PC-9 (cell line): ENCODE measurements at places on chromosomes 4 and X. TPM values are rescaled to one million over a fixed set of nuclear protein-coding genes. Genes with fewer than 3 reads are reported as not detected.

ZFP42 gene
- total RNA-seq, result not detected in 2 replicates

GRCh38 chr4:1113311-1114009 lies at the start of gene RNF212:
RNF212 (minus strand) TSS chr4:1113564; CDS start chr4:1113464, 100 bp downstream.
- DNase-seq, result peak; percentile 27

GRCh38 chrX:18875256-18875878 lies 108.5 kb downstream of the PHKA2 start:
- no peak for DNase-seq

- DNase-seq, result no peak
These were observed 36.6 kb upstream of the PTPN13 start for GRCh38 chr4:86557526-86557925.

DNA sequence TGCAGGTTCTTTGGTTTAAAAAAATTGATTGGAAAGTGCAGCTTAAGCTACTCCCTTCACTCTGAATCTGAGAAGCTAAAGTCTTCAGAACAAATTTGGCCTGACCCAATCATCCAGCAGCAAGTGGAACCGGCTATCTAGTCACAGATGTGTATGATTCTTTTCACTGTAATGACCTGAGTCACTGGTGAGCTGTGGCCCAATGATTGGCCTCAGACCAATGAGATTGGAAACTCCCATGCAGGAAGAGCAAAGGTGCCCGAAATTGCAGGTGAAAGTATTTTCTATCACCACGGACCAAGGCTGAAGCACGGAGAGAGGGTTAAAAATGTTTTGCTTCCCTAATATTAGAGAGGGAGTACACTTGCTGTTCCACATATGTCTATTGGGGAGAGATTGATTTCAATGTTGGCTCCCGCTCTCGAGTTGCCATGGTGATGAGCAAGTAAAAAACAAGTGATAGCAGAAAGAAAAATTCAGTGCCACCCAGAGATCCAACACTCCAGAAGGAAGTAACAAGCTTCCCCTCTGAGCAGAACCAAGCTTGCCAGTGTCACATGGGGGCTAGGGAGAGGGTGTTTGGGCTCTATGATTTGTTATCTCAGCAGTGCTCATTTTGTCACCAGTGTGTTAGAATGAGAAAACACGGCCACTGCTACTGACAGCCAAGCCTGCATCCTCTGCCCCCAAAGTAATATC lies 11.2 kb downstream of the RIPPLY1 start:
- DNase-seq, result no peak

DNA sequence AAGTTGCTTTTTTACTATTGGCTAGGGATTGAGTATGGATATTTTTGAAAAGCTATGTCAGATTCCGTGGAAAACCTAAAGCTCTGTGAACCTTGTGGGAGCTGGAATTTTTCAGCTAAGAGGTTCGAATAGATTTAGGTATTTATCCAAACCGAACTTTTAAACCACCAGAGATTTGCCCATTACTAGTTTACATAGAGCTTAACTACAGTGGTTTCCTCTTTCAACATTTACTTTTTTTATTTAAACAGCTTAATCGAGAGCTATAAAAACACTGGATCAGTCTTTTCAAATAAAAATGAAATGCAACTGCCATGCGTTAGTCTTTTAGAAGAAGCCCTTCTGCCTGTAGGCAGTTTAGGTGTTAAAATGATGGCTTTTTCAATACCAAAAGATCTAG lies 377.0 kb downstream of the RPA4 start:
- DNase-seq, result no peak

SSX4 gene
- total RNA-seq, result not detected in 2 replicates

DNA sequence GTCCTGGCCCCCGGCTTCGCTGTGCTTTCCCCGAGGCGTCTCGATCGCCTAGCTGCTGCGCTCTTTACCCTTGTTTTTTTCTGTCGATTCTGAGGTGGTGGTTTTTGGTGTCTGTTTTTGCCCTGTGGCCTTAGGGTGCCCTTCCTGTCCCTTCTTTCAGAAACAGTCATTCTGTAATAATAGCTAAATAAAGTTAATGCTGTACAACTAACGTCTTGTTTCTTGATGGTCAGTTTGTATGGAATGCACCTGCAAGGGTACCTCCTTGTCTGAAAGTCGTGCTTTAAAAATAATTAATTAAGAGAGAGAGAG lies 686 bp downstream of the FIP1L1 start:
- DNase-seq, result no peak

TXK gene
- 1.4 and 2.6 TPM in 2 replicates for total RNA-seq

DNA sequence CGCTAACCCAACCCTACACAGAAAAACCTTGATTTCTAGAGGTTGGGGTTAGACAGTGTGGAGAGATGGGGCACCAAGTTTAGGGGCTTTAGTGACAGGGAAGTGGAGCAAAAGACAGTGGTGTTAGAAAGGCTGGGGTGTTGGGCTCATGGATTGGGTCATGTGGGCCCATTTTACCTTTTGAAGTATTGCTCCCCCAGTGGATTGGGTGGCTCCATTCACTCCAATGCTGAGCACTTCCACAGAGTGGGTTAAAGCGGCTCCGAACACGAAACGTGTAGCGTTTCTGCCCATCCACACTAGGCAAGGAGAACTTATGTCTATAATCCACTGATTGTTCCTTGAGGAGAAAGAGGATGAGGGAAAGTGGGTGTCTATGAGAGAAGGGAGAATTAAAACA lies 2.3 kb downstream of the IL2RG start:
- no peak for DNase-seq

DNA sequence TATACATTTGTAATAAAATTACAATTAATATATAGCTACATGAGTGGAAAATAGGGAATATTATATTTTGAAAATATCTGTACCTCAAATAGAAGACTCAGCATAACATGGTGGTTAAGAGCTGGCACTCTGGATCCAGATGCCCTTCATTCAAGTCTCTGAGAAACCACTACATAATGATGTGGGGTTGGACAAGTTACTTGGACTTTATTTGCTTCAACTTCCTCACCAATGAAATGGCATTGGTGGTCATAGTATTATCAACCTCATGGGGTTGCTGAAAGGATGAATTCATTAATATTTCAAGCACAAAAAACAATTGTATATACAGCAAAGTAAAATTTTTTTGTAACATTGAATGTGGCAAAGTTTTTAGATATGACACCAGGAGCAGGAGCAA lies 46.4 kb upstream of the UGT2B7 start:
- no peak for DNase-seq

- no peak for DNase-seq
These were observed 108.9 kb upstream of the NHS start for GRCh38 chrX:17266136-17266535.

MAGEB17 gene
- total RNA-seq, result not detected in 2 replicates

GRCh38 chrX:150547375-150548115 lies 20.9 kb upstream of the MTM1 start:
- no peak for DNase-seq

DNA sequence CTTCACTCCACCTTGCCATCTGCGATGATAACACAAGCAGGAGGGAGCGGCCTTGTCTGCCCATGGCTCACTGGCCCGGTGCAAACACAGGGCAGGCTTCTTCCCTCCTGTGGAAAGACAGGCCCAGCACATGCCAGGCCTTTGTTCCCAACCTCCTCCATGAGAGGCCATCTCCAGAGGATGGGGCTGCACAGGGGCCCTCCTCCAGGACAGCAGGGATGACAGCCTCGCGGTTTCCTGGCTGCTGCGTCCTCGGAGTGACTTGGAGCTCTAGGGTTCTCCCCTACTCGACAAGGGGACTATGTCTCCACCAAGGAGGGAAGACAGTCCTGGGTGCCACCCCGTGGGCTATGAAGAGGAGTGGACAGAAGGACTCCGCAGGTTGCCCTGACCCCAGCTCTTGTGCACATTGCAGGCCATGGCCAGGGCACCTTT lies 21.8 kb downstream of the RNF212 start:
- DNase-seq, result no peak

DNA sequence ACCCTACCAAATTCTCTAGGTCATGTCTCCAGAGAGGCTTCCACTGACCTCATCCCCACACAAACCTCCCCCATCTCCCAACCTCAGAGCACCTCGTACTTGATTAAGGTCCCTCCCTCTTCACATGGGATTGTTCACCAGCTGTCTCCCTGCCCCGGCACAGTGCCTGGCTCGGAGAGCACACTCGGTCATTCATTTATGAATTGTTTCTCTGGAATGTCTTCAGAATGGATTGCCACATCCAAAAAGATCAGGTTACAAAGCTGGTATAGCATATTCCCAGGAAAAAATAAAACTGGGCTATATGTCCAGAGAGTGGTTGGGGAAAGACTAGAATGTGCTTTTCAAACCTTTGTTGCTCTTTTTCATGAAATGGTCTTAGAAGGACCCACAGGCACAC lies 21.6 kb downstream of the JAKMIP1 start:
- DNase-seq, result no peak

DNA sequence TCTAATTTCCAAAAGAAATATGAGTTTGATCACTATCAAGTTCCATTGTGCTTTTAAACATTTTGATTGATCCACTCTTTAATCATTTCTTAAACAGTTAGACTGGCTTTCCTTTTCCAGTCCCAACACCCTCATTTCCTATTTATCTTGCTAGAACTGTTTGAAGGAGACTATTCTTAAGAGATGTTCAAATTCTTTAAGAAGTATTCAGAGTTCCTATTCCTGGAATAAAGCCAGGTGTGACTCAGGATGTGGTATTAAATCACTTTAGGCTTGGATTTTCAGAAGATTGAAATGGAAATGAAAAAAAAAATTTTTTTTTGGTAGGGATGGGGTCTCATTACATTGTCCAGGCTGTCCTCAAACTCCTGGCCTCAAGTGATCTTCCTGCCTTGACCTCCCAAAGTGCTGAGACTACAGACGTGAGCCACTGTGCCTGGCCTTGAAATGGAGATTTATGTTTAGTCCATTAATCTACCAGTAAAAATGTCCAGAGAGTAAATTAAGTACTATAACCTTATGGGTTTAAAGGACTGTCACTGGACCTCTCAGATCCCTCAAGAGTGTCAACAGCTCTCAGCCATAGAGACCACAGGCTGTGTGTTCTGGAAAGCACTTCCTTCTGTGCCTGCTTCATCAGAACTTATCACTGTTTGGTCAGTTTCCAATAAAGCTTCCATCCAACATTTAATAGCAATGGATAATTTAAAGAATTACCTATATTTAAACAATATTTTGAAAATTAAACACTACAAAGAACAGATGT lies 90.7 kb downstream of the CDS1 start:
- DNase-seq, result peak; percentile 58

STPG2 gene
- 0.35 TPM in 1 of 2 replicates, not detected in the other for total RNA-seq

- no peak for DNase-seq
These were observed 74.1 kb downstream of the NBDY start for GRCh38 chrX:56802921-56803849.

DNA sequence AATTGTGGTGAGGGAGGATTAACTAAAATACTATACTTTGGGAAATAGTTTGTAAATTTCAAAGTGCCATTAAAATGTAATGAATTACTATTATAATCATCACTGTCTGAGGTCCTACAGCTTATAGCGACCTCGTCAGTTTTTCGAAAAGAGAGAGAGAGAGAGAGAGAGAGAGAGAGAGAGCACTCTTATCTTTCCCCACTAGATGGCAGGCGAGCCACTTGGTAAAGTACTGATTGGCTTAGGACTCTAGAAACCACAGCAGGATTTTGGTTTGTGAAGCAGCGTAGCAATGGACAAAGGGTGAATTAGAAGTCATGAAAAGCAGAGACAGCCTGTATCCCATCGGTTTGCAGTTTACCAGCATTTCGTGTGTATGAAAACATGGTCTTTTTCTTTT lies 52.5 kb downstream of the LINC00632 start:
- DNase-seq, result peak; percentile 23

- DNase-seq, result no peak
These were observed 16.5 kb downstream of the GAK start for GRCh38 chr4:915595-915994.

GRCh38 chrX:6558979-6559378 lies 24.1 kb upstream of the VCX3A start:
- no peak for DNase-seq

- DNase-seq, result no peak
These were observed 171.9 kb downstream of the TMA16 start for GRCh38 chr4:163666332-163666873.

GRCh38 chr4:110540581-110540980 lies 64.6 kb downstream of the ENPEP start:
- no peak for DNase-seq

NAA15 gene
- 43.8 and 51.7 TPM in 2 replicates for total RNA-seq

REPS2 gene
- total RNA-seq, result 15.4 and 29.2 TPM in 2 replicates

GRCh38 chrX:110992611-110993010 lies 103.4 kb upstream of the PAK3 start:
- no peak for DNase-seq

- DNase-seq, result no peak
These were observed 116.1 kb downstream of the ARHGAP10 start for GRCh38 chr4:147847751-147848590.

DNA sequence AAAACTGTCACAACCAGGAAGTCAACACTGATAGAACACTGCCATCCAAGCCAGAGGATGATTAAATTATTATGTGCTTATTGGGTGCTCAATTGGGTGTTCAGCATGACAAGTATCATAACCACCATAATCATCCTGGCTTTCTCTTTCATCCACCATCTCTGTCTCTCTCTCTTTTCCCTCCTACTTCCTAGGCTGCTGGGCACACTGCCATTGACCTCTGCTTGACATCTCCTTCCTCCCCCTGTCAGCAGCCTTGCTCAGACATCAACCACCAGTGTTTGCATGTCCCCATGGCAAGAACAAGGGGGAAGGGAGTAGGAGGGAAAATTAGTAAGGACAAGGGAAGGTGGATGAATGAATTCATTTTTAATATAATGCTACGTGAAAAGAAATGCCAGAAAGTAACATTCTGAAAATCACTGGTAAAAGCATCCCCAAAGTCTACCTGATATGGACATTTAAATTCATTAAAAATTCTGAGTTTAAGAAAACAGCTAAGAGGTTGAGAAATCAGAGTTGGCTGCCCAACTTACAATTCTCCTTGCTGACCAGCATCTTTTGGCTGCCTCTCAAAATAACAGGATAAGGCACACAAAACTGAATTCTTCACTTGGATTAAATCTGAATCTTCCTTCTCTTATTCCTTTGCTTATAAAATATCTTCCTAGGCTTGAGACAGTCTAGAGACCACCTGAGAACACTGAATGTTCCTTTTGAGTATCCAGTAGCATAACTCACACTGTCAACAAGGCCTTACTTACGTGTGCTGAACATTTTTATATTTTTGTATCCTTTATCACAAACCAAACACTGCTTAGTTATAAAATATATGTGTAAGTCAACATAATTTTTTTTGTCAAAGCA lies 48.5 kb downstream of the SNCA start:
- no peak for DNase-seq

GRCh38 chr4:2443956-2444740 lies 24.8 kb upstream of the RNF4 start:
- DNase-seq, result no peak

DNA sequence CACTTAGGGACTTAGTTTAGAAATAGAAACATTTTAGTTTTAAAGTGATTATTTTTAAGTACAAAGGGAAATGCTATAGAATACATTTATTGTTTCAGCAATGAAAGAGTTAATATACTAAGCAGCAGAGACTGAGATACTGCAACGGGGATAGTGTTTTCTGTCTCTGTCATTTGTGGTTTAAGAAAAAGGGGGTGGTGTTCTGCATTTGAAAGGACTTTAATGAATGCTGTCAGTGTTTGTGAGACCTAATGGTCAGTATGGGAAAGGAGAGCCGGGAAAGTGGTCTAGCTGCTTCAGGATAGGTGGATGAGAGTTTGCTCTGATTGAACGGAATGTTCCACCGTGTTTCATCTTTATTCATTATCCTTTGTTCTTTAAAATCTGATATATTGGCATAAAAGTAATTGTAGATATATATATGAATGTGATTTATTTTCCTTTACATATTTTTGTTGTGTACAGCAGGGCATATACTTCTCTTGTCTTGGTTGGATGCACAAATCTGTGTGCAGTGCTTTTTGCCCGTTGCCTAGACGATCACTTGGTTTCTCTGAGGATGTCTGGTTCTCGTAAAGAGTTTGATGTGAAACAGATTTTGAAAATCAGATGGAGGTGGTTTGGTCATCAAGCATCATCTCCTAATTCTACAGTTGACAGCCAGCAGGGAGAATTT lies at the start of gene KLHL5:
KLHL5 (plus strand) TSS at position 139 of the 676 bp plus-strand sequence; CDS start at position 560, 421 bp downstream.
- no peak for DNase-seq
